ENCODE measurements at places on chromosomes 16 and 17. TPM values are rescaled to one million over a fixed set of nuclear protein-coding genes. Genes with fewer than 3 reads are reported as not detected.

DNA sequence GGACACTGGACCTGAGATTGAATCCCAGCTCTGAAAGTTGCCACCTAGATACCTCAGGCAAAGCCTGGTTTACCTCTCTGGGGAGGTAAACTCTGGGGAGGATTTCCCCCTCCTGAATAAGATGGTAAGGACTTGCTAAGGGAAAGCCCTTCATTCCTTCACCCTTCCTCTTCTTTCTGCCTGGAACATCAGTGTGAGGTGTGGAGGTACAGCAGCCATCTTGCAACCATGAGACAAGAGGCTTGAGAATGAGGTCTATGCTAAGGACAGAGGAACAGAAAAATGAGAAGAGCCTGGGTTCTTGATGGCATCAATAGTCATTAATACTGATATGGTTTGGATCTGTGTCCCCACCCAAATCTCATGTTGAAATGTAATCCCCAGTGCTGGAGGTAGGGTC is 23.7 kb upstream of the ADCY9 start:
- peaks cover 3% of the 10 kb centered on the region for H3K27me3 ChIP-seq
- no peaks in the 10 kb centered on the region for H3K36me3 ChIP-seq
- no peaks in the 10 kb centered on the region for H3K4me1 ChIP-seq
- H3K27ac ChIP-seq: no peak overlapping the region
- no peak for DNase-seq
- H3K4me3 ChIP-seq: no peak overlapping the region

The CES3 gene
- 0.22 TPM for total RNA-seq

GRCh38 chr17:73971127-73971526 is 232.4 kb upstream of the RPL38 start:
- peaks cover 15% of the 10 kb centered on the region for H3K27me3 ChIP-seq
- no peak overlapping the region for H3K27ac ChIP-seq
- no peak overlapping the region for H3K4me3 ChIP-seq
- no peaks in the 10 kb centered on the region for H3K36me3 ChIP-seq

GRCh38 chr16:27311448-27311830 is 2.3 kb upstream of the IL4R start:
- no peak for DNase-seq
- H3K4me1 ChIP-seq: peaks cover 21% of the 10 kb centered on the region
- no peak overlapping the region for H3K4me3 ChIP-seq
- no peak overlapping the region for H3K27ac ChIP-seq
- no peaks in the 10 kb centered on the region for H3K36me3 ChIP-seq

DNA sequence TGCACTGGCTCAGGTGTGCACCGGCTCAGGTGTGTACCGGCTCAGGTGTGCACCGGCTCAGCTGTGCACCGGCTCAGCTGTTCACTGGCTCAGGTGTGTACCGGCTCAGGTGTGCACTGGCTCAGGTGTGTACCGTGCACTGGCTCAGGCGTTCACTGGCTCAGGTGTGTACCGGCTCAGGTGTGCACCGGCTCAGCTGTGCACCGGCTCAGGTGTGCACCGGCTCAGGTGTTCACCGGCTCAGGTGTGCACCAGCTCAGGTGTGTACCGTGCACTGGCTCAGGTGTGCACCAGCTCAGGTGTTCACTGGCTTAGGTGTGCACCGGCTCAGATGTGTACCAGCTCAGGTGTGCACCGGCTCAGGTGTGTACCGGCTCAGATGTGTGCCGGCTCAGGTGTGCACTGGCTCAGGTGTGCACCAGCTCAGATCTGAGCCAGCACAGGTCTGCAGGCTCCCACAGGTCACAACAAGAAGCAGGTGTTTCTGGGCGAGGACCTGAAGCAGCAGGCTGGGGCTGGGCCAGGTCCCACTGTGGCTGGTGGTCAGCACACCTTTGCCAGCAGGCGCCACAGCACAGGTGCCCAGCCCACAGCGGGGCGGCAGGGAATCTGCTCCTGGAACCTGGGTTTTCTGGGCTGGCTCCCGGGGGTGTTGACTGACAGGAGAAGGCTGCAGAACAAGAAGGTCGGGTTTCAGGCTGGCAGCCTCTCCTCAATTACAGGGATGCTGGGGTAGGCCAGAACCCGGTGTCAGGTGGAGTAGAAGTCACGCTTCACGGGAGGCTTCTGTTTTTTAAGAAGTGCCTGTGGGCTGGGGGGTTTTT is 17.2 kb downstream of the METRNL start:
- H3K27ac ChIP-seq: peak overlapping the region; percentile 11
- H3K4me3 ChIP-seq: no peak overlapping the region
- peaks cover 25% of the 10 kb centered on the region for H3K27me3 ChIP-seq
- peaks cover 35% of the 10 kb centered on the region for H3K36me3 ChIP-seq
- peak; percentile 52 for DNase-seq

DNA sequence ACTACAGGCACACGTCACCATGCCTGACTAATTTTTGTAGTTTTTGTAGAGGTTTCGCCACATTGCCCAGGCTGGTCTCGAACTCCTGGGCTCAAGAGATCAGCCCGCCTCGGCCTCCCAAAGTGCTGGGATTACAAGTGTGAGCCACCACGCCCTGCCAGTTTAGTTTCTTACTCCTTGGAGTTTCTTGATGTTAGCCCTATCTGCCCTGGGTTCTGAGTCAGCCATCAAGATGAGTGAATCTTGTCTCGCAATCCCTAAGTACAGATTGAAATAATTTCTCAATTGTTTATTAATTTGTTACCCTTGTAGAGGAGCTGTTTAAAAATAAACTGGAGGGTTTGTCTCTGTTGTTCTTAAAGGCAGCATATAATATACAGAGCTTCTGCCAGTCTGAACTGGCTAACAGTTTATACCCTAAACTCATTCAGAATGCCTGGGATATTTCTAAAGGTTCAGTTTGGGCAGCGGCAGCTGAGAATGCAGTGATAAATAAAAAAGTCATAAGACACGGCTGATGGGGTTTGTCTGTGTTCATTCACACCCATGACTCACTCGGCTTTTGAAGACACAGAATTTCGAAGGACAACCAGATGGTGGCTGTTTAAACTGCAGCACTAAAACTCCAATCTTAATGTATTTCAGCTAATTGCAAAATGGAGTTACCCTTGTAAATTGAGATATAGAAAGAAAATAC is 39.6 kb downstream of the GPRC5B start:
- H3K4me1 ChIP-seq: peaks cover 12% of the 10 kb centered on the region
- H3K36me3 ChIP-seq: no peaks in the 10 kb centered on the region
- H3K27me3 ChIP-seq: no peaks in the 10 kb centered on the region
- H3K27ac ChIP-seq: peak overlapping the region; percentile 68
- peak; percentile 65 for DNase-seq
- H3K4me3 ChIP-seq: no peak overlapping the region

The CDH3 gene
- 0.27 TPM for total RNA-seq

The XPO6 gene
- total RNA-seq: 45.8 TPM

- H3K27me3 ChIP-seq: no peaks in the 10 kb centered on the region
- H3K4me3 ChIP-seq: no peak overlapping the region
- peaks cover 35% of the 10 kb centered on the region for H3K4me1 ChIP-seq
These were observed 41.7 kb downstream of the ANKRD11 start for GRCh38 chr16:89448656-89449055.

The ZNF668 gene
- 4.3 TPM for total RNA-seq

GRCh38 chr16:86891121-86891520 is 312.8 kb downstream of the FOXL1 start:
- peaks cover 29% of the 10 kb centered on the region for H3K4me1 ChIP-seq
- no peak for DNase-seq
- H3K27me3 ChIP-seq: peaks cover 13% of the 10 kb centered on the region
- no peaks in the 10 kb centered on the region for H3K36me3 ChIP-seq
- no peak overlapping the region for H3K4me3 ChIP-seq

DNA sequence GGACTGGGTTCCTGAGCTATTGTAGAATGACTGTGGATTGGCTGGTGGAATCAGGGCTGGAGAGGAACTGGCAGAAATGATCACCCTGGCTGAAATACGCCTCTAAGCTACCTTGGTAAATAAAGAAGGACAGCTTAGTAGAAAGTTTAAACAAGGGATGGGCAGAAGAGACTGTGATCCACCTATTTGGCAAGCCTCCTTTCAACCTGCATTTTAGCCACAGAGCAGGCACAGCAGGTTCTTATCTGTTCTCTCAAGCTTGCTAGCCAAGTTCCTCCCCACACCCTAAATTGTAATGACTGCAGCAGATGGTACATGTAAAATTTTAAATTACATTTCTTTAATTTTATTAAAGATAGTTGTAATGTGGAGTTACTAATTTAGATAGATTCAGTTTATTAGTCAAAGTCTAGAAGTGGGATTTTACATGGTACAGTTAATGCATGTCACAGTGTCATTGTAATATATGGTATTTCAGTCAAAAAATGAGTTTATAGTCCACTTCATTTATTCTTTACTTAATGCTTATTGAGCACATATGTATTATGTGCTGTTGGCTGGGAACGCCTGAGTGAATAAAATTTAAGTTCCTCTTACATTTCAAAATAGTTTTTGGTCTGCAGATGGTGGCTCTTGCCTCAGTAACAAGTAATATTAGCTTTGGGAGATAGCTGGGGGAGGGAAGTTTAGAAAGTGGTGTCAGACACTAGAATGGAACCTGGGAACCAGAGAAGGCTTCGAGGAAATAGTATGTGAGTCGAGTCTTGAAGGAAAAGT is 11.2 kb downstream of the EPN2 start:
- no peaks in the 10 kb centered on the region for H3K36me3 ChIP-seq
- H3K4me1 ChIP-seq: peaks cover 33% of the 10 kb centered on the region
- peak overlapping the region; percentile 73 for H3K27ac ChIP-seq
- H3K4me3 ChIP-seq: no peak overlapping the region
- DNase-seq: no peak

DNA sequence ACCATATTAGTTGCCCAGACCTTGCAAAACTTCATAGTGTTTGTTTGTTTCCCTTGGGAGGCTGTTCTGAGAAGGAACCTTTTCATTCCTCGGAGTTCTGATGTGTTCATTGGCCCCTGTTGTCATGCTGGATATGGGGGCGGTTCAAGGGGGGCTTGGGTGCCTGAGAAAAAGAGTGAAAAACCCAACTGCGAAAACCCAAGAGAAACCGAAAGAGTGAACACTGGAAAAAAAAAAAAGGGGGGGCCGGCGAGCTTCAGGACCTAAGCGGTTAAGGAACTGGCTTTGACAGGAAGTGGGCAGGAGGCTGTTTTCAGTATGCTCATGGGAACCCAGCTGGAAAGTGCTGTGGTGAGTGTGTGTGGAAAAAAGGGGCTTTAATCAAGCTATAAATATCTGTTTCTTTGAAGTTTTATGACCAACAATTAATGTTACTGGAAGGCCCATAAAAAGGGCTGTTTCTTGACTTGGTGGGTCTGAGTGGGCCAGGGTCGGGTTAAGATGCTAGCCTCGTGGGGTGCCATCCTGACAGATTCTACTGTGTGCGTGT is 510.7 kb downstream of the MAF start:
- no peak overlapping the region for H3K4me3 ChIP-seq
- peak; percentile 84 for DNase-seq
- no peak overlapping the region for H3K27ac ChIP-seq
- H3K27me3 ChIP-seq: no peaks in the 10 kb centered on the region
- H3K4me1 ChIP-seq: peaks cover 9% of the 10 kb centered on the region
- no peaks in the 10 kb centered on the region for H3K36me3 ChIP-seq

The TNFRSF13B gene
- not detected for total RNA-seq

The NPIPA7 gene
- 2.7 TPM for total RNA-seq

The DVL2 gene
- total RNA-seq: 34.1 TPM

The KRT222 gene
- 1.3 TPM for total RNA-seq

- no peaks in the 10 kb centered on the region for H3K27me3 ChIP-seq
- peak; percentile 35 for DNase-seq
- no peak overlapping the region for H3K4me3 ChIP-seq
- H3K27ac ChIP-seq: peak overlapping the region; percentile 29
- no peaks in the 10 kb centered on the region for H3K4me1 ChIP-seq
These were observed 46.4 kb downstream of the DNAH3 start for GRCh38 chr16:21103941-21104860.

DNA sequence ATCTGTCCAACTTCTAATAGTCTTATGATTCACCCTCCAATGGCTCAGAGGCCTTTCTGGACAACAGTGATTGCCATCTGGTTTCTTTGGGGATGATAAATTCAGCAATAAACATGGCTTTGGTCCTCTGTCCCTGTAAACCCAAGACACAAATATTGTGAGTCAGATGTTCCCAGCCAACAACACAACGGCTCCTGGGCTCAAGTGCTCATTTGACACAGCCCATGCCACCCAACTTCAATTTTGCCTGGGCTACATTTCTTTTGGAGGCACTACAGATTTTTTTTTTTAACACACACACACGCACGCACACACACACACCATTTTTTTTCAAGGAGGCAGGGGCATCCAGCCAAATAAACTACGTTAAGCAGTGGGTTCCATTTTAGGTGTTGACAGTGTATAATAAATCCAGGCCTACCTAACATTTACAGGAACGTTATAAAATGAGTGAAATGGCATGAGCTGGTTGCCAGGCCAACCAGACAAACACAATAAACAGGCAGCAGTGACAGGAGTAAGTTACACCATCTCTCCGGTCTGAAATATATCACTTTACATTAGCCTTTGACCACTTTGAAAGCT is 939.9 kb upstream of the SOX9 start:
- H3K36me3 ChIP-seq: no peaks in the 10 kb centered on the region
- no peak overlapping the region for H3K27ac ChIP-seq
- H3K4me1 ChIP-seq: no peaks in the 10 kb centered on the region
- DNase-seq: peak; percentile 60

Data from muscle of leg (tissue), 16 donors.